Stimulated activated CD8-positive, alpha-beta memory T cell treated with anti-CD3 and anti-CD28 coated beads, Interleukin-4, amount 100 ng/mL, for 1 hour (primary cell): ENCODE measurements at places on chromosomes 3 and 15.

DNA sequence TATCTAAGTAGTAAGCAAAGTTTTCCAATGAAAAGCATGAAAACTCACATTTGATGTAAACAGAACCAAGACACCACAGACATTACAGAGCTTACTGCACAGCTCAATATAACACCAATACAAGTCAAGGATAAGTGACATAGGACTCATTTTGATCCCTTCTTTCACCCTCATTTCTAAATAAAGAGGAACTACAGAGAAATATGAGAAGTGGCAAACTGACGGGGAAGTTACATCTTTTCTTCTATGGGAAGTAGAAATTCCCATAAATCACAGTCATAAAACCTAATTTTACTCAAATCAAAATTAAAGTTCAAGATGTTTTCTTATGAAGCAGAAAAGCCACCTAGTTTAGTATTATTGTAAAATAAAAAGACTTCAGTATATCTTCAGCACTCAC is 3.8 kb downstream of the ATG3 start:
- DNase-seq, result no peak

- no peak for DNase-seq
Observed at GRCh38 chr15:67068710-67069400, 3.5 kb downstream of the SMAD3 start.

DNA sequence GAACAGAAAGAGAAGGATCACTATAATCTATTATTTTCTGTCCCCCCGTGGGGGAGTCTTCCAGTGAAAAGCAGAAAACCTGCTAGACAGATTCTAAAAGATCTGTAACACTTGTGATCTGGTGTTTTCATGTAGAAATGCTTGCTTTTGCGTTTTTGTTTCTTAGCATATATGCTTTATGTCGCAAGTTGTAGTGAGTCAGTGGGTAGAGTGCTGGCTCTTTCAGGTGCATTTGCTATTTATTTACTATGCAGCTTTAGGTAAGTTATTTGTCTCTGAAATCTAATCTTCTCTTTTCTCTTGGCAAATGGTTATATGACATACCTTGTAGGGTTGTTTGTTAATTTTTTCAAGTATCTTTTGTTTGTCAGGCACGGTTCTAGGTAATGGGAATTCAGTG is 9.4 kb downstream of the AKAP13 start:
- DNase-seq, result no peak

DNA sequence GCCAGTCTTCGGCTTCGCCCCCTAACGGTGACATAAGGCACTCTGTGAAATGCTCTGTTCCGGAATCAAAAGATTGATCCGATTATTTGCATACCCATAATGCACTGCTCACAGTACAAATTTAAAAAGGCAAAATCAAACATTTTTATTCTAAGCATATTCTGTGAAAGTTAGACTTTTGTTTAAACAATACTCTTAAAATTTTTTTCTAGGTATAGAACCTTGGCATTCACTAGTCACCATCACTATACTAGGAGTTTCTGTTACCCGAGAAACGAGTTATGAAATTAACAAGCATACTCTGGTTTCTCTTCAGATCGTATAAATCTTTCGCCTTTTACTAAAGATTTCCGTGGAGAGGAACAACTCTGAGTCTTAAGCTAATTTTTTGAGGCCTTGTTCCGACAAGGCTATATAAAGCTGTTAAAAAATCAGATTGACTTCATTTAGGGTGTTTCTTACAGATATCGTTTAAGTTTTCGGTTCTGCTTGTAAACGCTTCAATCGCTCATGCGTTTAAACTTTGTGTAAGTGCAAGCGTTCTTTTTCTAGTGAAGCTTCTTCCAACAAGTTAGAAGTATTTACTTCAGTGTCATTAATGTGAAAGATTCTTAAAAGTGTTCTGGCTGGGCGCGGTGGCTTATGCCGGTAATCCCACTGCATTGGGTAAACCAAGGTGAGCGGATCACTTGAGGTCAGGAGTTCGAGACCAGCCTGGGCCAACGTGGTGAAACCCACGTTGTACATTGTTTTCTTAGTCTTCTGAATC is at the start of gene RNU5B-1:
Gene RNU5B-1, plus strand, starts transcription at position 297 of the 769 bp plus-strand sequence.
- DNase-seq, result peak; percentile 32

DNA sequence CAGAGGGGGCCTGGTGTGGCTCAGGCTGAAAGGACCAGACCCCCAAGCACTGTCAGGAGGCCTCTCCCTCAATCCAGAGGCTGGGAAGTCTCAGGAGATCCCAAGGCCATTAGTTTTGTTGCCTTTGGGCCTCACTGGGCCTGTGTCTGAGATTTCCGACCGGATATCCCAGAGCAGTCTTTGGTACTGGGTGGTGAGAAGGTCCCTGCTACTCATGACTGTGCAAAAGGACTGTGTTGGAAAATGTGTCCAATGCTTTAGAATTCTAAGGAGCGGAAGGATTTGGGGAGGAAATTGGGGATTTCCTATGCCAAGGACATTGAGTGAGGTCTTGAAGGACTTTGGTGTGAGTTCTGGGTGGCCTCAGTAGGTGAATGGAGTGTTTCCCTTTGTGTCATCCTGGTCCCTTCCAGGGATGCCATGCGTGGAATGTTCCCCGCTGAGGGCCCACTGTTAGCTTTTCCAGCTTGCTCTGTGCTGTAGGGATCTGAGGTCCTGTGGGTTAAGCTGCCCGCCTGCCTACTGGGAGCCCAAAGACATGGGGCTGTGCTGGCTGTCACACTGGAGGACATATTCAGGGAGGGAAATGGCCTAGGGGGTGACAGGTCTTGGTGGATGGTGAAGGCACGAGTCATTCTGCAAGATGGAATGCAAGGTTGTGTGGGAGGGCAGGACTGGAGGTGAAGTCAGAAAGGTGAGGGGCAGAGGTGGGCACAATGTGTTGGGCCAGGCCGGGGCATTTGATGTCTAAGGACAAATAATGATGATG is 16.4 kb downstream of the SMAD6 start:
- DNase-seq, result no peak

DNA sequence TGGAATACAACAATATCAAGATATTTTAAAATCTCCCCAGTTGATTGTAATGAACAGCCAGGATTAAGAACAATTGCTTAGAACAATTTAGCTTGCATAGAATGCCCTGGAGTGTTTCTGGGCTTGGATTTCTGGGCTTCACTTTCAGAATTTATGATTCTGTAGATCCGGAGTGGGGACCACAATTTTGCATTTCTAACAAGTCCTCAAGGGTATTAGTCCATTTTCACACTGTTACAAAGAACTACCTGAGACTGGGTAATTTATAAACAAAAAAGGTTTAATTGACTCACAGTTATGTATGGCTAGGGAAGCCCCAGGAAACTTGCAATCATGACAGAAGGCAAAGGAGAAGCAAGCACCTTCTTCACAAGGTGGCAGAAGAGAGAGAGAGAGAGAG is 54.3 kb upstream of the MYRIP start:
- no peak for DNase-seq

DNA sequence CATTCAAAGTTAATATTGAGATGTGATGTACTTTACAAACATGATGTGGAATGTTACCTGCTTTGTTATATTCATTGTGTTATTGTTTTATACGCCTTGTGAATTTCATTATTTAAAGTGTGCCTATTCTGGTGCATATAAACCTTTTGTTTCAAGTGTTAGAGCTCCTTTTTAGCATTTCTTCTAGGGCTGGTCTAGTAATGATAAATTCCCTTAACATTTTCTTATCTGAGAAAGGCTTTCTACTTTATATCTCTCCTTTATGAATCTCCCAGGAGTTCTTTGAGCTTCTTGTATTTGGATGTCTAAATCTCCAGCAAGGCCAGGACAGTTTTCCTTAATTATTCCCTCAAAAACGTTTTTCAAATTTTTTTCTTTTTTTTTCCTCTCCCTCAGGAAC is 1005.6 kb downstream of the IGSF11 start:
- DNase-seq, result no peak

GRCh38 chr3:51964521-51964920 is 2.7 kb downstream of the PCBP4 start:
- DNase-seq, result no peak

GRCh38 chr3:4491855-4492207 is 1.3 kb upstream of the ITPR1 start:
- DNase-seq, result no peak

GRCh38 chr3:175585898-175586297 is 726.8 kb downstream of the NAALADL2 start:
- DNase-seq, result no peak

- no peak for DNase-seq
Observed at GRCh38 chr15:76162784-76163456, 103.1 kb downstream of the TMEM266 start.
